ENCODE measurements at places on chromosomes 3 and 15.

- no peak for DNase-seq
Observed at GRCh38 chr15:35195649-35196048, 110.6 kb upstream of the NANOGP8 start.

GRCh38 chr15:48547286-48547685 is 98.2 kb downstream of the FBN1 start:
- no peak for DNase-seq

- no peak for DNase-seq
Observed at GRCh38 chr3:189826566-189826965, 195.4 kb downstream of the TP63 start.

GRCh38 chr3:126867863-126868200 is 115.1 kb upstream of the PLXNA1 start:
- no peak for DNase-seq

DNA sequence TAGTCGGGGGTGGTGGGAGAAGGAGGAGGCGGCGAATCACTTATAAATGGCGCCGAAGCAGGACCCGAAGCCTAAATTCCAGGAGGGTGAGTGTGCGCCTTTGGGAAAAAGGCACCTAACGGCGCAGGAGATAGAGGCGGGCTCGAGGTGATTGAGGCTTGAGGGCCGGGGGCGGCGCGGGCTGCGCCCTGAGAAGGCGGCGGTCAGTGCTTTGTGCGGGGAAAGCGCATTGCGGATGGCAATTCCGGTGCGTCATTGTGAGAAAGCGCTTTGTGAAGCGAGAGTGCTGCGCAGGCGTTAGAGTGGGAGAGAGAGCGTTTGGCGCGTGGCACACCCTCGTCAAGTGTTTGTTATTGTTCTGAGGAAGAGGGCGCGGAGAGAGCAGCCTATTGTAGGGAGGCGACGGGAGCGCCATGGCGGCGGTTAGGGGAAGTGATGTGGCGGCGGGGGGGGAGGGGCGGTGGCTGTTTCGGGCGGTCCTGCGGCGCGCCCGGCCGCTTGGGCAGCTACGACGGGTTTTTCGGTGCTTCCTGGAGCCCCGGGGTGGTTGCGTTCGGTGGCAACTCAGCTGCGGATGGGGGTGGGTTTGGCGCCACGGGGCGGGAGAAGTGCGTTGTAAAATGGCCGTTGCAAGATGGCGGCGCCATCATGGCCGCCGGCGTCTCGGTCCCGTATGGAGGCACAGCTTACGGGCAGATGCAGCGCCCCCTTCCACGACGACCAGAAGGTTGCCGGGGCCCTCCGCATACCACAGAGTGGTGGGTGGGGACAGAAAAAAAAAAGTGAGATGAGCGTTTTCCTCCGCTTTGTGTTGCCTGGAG is 492 bp downstream of the MORF4L1 start:
- DNase-seq: peak; percentile 46

DNA sequence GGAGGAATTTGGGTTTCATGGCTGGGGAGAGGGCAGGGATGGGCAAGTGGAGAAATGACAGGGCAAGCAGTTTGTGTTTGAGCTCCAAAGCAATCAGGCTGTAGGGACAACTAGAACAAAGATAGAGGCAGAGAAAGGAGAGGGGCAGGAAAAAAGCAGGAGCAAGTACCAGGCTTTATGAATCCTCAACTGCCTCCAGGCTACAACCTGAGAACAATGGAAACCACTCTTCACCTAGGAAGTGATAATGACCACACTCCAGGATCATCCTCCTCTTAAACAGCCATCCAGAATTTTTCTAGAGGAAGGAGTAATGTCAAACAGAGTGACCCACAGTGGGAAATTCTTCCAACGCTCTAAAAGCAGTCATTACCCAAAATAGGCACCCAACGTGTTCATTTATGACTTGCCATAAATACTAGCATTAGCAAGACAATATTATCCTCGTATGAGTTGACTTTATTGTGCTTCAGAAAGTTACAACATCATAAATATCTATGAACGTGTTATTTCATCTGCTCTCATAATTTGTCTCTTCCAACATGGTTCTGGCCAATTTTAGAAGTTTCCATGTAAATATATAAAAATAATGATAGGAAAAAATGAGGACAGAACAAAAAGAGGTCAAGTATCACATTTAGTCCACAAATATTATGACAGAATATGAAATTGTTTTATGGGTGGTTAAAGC is 50.5 kb downstream of the TNFAIP8L3 start:
- DNase-seq: no peak

- no peak for DNase-seq
Observed at GRCh38 chr3:53704363-53704725, 141.9 kb downstream of the CHDH start.

- no peak for DNase-seq
Observed at GRCh38 chr3:11373654-11374053, 101.5 kb downstream of the ATG7 start.

DNA sequence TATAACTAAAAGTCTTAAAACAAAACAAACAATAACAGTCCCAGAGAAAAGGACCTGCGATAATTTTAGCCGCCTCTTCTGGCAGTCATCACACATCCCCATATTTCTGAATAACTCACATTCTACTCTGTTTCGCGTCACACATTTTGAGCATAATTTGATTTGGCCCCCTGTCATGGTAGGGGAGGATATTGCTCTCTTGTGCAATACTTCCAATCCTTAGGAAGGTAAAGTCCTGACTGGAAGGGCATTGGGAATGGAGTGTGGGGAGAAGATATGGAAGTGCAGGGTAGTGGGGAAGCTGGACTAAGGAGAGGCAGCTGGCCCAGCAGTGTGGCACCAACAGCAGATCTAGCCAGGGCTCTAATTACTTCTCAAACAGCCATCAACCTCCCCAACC is 11.3 kb upstream of the FSIP1 start:
- no peak for DNase-seq

- DNase-seq: no peak
Observed at GRCh38 chr3:122577409-122578031, at the start of gene PARP15. Gene PARP15 (plus strand): TSS chr3:122577650. CDS start chr3:122577668, 18 bp downstream.

All from omental fat pad (tissue), 4 donors.